ENCODE measurements at places on chromosomes 7 and 10.

DNA sequence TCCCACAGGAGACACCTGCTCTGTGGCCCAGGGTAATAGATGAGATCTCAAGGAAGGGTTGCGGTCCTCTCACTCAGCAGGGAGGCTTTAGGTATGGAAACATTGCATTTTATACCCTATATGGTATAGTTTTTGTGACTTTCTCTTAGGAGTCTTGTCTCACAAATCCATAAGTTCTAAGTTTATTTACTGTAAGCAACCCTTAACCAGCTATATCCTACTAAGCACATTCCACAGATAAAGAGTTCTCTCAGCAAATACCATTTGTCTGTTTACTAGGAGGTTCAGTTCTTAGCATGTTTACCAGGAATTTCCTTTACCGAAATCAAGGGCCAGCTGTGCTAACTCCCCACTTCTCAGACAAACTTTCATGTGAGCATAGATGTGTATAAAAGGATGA is 66.9 kb downstream of the ANLN start:
- no peak for DNase-seq

- no peak for DNase-seq
Observed at GRCh38 chr10:91800756-91801155, 2.5 kb downstream of the TNKS2 start.

GRCh38 chr7:130932667-130933432 is 198.8 kb upstream of the KLF14 start:
- DNase-seq, result no peak

GRCh38 chr7:34165927-34166550 is 260.7 kb downstream of the BMPER start:
- no peak for DNase-seq

DNA sequence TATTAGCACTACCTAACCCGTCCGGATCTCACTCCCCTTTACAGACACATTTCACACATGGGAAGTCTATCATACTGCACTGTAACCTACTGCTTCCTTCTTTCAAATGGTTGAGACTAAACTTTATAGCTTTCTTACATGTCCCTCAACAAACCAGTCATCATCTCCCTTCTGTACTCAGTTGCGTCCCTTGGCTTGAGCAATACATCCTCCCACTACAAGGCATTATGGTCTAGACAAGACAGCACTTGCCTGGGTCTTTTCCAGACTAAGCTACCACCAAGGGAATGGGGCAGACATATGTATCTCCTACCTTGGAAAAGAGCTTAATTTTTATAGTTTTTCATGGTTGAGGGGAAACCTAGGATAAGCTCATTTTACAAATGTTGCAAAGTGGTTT is 575.2 kb downstream of the KCNMA1 start:
- DNase-seq, result no peak

DNA sequence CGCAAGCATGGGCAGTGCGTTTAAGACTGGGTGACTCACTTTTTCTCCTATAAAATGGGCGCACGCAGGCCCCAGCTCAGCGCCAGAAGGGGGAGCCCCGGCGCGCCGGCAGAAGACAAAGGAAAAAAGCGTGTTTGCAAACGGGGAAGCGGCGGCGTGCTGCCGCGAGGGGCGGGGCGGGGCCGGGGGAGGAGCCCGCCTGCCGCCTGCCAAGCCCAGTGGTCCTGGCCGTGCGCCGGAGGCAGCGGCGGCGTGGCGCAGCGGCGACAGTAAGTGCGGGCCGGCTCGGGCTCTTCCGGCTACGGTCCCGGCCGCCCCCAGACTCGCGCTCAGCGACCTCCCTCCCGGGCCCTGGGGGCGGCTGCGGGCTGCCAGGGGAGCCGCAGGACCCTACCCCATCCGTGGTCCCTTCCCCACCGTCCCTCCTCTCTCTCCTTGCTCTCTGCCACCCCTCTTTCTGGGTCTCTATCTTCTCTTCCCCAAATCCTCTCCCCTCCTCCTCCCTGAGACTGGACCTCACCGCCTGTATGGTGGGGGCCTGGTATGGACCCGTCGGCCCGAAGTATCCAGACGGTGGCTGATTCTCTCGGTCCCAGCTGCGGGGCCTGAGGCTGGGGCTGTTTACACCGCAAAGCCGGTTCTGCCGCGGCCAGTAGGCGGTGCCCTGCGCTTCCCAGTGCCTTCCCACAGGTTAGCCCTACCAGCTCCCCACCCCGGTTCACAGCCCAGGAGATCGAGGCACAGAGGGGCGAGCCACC is at the start of gene SLC29A3:
SLC29A3 (plus strand) TSS at position 218 of the 758 bp plus-strand sequence; CDS start at position 269, 51 bp downstream.
- DNase-seq, result peak; percentile 93

DNA sequence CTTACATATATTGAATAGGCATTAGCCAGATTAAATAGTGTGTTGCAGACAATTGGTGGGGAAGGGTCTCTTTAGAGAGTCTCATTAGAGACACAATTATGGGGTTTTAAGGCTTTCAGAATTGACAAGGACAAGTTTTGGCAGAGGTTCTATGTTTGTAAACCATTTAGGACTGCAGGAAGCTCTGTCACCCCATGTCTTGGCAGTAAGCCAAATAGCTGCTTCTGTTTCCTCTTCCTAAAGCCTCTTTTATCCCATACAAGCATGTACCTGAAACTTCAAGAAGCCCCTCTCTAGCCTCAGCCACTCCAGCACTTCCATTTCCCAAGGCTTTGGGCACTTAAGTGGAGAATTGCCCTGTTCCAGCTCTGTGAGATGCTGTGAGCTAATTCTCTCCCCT is 21.8 kb upstream of the LRRC4 start:
- DNase-seq, result peak; percentile 51

- no peak for DNase-seq
Observed at GRCh38 chr7:6442114-6442513, 5.6 kb downstream of the DAGLB start.

- DNase-seq, result peak; percentile 78
Observed at GRCh38 chr10:5317547-5318107, 47.1 kb upstream of the UCN3 start.

DNA sequence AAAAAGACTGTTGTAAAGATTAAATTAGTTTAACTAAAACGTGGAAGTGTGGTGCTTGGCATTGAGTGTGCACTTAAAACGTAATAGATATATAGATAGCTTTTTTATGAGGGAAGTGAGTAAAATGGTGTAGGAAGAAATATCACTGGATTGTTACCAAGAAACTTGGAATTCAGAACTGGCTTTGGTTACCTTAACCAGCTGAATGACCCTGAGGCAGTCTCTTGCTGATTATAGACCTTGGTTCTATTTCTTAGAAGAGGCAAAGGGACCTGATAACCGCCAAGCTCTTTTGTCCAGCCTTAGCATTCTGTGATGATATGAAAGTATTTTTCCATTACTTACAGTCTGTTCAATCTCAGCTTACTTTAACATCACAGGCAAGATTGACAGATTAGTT is 3.8 kb downstream of the REEP3 start:
- DNase-seq, result no peak

- no peak for DNase-seq
Observed at GRCh38 chr10:1591045-1591444, 146.3 kb downstream of the ADARB2 start.

DNA sequence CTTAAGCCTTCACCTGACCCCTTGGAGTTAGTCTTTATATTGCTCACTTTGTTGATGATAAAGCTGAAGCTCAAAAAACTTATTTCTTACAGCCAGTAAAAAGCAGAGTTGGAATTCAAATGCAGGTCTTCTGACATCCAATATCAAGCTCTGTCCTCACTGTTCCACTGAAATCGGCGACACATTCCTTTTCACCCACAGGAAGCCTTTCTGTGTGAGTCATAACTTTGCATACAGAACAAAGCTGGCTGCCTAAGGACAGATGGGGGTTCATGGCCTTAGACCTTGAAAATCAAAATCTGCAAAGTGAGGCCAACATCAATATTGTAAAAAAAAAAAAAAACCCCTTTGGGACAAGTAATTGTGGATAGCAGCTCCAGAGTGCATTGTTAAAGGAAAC is 21.8 kb upstream of the AKR1B1 start:
- DNase-seq, result no peak

- peak; percentile 56 for DNase-seq
Observed at GRCh38 chr7:51141451-51142003, 175.1 kb downstream of the COBL start.

GRCh38 chr7:137443616-137444015 is 100.1 kb upstream of the PTN start:
- DNase-seq, result no peak

DNA sequence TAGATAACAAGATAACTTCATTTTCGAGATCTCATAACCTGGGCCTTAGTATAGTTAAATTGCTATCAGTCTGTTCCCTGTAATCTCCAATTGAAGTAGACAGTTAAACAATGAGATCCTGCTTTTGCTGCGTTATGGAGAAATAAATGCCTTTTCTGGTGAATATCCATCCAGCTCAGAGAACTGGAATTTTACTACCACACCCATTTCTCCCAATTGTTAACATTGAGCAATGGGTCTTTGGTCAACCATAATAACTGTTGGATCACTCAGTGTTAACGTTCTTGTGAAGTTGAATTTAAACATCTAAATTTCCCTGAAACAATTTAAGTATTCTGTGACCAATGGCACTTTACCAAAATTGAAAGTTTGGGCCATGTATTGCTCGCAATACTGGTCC is 3.0 kb downstream of the CALU start:
- DNase-seq, result no peak

- DNase-seq, result no peak
Observed at GRCh38 chr10:86282664-86283465, 83.7 kb downstream of the GRID1 start.

Data from suppressor macrophage treated with lipopolysaccharide for 4 hours (primary cell).